Fibroblast of lung (primary cell): ENCODE measurements at places on chromosomes 3 and 15. TPM values are rescaled to one million over a fixed set of nuclear protein-coding genes. Genes with fewer than 3 reads are reported as not detected.

DNA sequence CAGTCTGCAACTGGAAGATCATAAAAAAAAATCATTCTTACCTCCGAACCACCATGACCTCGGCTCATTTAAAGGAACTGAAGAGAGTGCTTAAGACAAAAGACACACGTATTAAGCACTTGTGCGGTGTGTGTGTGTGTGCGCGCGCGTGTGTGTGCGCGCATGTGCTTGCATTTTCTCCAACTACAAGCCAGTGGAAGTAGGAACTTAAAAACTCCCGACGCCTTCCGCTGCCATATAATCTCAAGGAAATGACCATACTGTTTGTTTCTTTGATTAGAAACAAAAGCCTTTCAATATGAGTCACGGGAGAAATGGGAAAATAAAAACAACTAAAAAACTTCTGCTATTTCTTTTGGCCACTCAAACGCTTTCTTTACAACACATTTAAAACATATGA is 32.4 kb downstream of the FRMD4B start:
- no peak for DNase-seq

DNA sequence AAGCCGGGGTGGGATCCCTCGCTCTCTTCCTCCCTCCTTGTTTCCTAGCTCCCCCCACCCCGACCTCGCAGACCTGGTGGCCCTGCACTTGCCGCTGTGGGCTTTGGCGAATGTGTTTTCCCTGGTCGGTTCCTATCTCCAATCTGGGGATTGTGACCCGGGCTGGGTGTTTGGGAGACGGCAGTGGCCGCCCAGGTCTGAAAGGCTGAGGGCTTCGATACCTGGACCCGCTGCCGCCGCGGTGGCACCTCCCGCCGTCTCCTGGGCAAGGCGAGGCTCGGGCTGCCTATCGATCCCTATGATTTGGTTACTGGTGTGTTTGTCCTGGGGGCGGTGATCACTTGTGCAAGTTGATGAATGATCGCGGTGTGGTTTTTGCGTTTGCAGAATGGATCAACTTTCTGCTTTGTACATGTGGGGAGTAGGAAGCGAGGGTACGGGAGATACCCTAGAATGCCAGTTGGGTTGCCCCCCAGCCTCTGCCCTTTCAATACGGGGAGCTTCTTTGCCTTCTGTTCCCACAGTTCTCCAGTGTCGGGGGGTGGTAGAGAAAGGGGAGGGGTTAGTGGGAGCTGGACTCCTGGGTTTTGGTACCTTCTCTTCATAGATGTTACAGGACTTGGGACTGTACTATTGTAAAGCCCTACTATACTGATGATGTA is 3.0 kb downstream of the BBX start:
- peak; percentile 5 for DNase-seq

DNA sequence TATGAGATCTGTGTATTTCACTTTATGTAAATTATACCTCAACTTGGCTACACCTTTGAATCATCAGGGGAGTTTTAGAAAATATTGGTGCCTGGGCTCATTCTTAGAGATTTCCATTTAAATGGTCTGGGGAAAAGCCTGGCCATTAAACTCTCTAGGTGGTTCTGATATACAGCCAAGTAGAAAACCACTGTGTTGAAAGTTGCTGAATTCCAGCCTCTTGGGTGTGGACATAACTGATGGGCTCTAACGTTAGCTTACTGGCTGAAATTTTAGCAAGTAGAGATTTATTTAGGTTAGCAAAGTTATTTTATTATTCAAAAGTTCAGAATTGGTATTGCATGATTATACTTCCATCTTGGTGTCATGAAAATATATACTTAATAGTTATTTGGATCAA is 84.1 kb downstream of the ATG7 start:
- DNase-seq, result no peak

GRCh38 chr3:15932348-15933300 is 134.8 kb upstream of the ANKRD28 start:
- DNase-seq, result no peak

GRCh38 chr15:93274257-93274656 is 185.2 kb upstream of the RGMA start:
- no peak for DNase-seq

- DNase-seq, result peak; percentile 30
These were observed 164.0 kb downstream of the IL20RB start for GRCh38 chr3:137121704-137122314.

- DNase-seq, result no peak
These were observed 64.2 kb downstream of the FAM43A start for GRCh38 chr3:194749631-194750490.

GRCh38 chr15:58424722-58425121 is 7.1 kb upstream of the LIPC start:
- no peak for DNase-seq

- DNase-seq, result no peak
These were observed 179.3 kb downstream of the FOXB1 start for GRCh38 chr15:60183366-60183765.

Gene MAGEL2
- total RNA-seq, result under 0.01 TPM in 2 replicates

Gene ZBED2
- total RNA-seq, result not detected in 2 replicates
